Ovary (tissue), 10 donors: ENCODE measurements at places on chromosomes 2 and 18. TPM values are rescaled to one million over a fixed set of nuclear protein-coding genes. Genes with fewer than 3 reads are reported as not detected.
A peak's percentile ranks its signal among the peaks of the same experiment; 100 is the strongest.

Gene GALNT14
- total RNA-seq = not detected

GRCh38 chr18:3623769-3624545 lies 174.0 kb downstream of the TGIF1 start:
- H3K36me3 ChIP-seq = no peaks in the 10 kb centered on the region
- H3K4me1 ChIP-seq = peaks cover 8% of the 10 kb centered on the region
- peak; percentile 59 for DNase-seq
- H3K27me3 ChIP-seq = no peaks in the 10 kb centered on the region

DNA sequence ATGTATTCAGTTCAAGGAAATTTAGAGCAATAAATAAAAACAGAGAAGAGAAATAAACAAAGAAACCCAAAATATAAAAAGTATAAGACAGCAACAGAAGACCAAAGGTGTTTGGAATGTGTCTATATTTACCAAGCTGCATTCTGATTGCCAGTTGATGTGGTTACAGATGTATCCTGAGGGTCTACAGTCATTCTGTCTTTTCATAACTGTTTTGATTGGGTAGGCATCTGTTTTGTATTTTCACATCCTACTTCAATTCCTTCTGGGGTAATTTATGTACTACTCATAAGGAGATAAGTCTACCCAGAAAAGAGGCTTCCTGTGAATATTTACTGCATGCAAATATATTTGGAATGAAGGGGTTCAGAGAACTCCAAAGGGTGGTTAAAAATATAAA lies 596.8 kb upstream of the GCFC2 start:
- H3K27ac ChIP-seq = no peak overlapping the region
- no peaks in the 10 kb centered on the region for H3K4me1 ChIP-seq
- no peak for DNase-seq
- no peak overlapping the region for H3K4me3 ChIP-seq
- H3K36me3 ChIP-seq = no peaks in the 10 kb centered on the region

DNA sequence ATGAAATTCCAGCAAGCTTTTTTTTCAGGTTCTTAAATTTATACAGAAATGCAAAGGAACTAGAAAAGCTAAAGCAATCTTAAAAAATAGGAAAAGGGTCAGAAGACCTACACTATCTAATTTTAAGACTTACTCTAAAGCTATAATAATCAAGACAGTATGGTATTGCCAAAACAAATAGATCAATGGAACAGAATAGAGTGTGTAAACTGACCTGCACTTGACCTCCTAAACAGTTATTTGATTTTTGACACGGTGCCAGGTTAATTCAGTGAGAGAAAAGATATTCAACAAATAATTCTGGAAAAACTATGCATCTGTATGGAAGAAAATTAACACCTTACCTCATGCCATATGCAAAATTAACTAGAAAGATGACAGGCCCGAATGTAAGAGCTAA lies 73.6 kb downstream of the OLA1 start:
- H3K36me3 ChIP-seq = no peaks in the 10 kb centered on the region
- H3K27me3 ChIP-seq = no peaks in the 10 kb centered on the region

DNA sequence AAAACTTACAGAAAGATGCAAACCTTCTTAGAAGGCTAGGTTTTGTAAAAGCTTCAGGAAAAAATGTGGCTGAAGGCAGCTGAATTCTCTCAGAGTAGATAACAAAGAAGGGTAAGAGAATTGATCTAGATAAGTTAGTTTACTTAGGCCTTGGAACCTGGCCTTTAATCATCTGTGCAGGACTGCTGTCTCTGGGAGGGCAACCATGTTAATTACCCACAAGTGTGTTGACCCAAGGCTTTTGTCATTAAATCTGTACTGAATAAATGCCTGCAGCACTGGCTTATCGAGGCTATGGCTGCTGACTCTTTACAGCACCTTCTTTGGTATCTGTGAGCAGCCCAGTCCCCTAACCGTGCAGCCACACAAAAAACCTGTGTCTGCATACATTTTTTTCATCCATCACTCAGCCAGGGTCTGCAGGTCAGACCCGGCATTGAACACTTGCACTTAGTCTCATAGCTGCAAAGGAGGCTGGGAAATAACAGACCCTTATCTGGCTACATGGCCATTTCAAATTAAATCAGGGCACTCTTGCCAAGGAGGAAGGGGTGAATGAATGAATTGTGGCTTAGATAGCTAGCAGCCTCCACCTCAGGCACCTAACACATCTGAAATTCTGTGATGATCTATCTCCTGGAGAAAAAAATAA lies 120.2 kb upstream of the MSH2 start:
- DNase-seq = no peak
- H3K27ac ChIP-seq = no peak overlapping the region
- H3K36me3 ChIP-seq = no peaks in the 10 kb centered on the region
- no peaks in the 10 kb centered on the region for H3K4me1 ChIP-seq

DNA sequence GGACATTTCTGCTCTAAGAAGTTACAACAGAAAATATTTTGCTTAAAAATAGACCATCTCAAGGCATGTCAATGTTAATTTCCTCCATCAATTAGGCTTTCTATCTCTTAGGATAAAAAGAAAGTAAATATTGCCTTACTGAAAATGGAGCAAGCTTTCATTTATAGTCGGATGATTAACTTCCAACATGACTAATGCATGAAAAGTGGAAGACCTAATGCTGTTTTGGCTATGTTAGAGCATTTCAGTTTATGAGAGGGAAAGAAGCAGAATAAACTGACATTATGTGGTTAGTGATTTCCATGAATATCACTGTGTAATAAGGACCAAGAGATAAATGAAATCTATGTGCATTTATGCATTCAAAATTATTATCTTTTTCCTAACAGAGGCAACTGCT lies 475.2 kb upstream of the UBE2E3 start:
- H3K4me1 ChIP-seq = no peaks in the 10 kb centered on the region
- no peak for DNase-seq
- H3K27me3 ChIP-seq = no peaks in the 10 kb centered on the region

- no peaks in the 10 kb centered on the region for H3K36me3 ChIP-seq
- H3K4me1 ChIP-seq = no peaks in the 10 kb centered on the region
Observed at GRCh38 chr2:159243529-159243928, 43.0 kb downstream of the WDSUB1 start.

Gene CDK15
- 7.9 TPM for total RNA-seq

Gene TGFA
- 0.78 TPM for total RNA-seq

DNA sequence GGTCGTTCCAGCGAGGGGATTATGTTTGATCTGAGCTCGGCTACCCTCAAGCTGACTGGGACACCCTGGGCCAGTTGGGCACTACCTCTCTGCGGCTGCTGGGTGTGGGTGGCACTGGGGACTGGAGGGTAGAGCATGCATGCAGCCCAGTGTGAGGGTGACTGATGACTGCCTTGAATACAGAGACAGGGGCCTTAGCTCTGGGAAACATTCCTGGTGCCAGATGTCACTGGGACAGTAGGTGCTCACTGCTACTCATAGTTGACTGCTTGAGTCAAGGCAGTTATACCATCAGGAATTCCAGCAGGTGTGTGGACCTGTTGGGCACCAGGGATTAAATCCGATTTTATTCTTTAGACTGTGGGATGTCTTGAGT lies 33.6 kb upstream of the ATP6V1B1 start:
- H3K36me3 ChIP-seq = no peaks in the 10 kb centered on the region
- H3K27me3 ChIP-seq = no peaks in the 10 kb centered on the region
- DNase-seq = no peak
- peaks cover 5% of the 10 kb centered on the region for H3K4me1 ChIP-seq

GRCh38 chr18:49082714-49083688 lies 132.2 kb upstream of the SMAD7 start:
- no peak overlapping the region for H3K4me3 ChIP-seq
- no peaks in the 10 kb centered on the region for H3K4me1 ChIP-seq
- no peak for DNase-seq
- H3K27ac ChIP-seq = no peak overlapping the region
- no peaks in the 10 kb centered on the region for H3K27me3 ChIP-seq
- no peaks in the 10 kb centered on the region for H3K36me3 ChIP-seq

Gene CHRND
- total RNA-seq = not detected

Gene ARHGAP15
- total RNA-seq = 3.3 TPM

DNA sequence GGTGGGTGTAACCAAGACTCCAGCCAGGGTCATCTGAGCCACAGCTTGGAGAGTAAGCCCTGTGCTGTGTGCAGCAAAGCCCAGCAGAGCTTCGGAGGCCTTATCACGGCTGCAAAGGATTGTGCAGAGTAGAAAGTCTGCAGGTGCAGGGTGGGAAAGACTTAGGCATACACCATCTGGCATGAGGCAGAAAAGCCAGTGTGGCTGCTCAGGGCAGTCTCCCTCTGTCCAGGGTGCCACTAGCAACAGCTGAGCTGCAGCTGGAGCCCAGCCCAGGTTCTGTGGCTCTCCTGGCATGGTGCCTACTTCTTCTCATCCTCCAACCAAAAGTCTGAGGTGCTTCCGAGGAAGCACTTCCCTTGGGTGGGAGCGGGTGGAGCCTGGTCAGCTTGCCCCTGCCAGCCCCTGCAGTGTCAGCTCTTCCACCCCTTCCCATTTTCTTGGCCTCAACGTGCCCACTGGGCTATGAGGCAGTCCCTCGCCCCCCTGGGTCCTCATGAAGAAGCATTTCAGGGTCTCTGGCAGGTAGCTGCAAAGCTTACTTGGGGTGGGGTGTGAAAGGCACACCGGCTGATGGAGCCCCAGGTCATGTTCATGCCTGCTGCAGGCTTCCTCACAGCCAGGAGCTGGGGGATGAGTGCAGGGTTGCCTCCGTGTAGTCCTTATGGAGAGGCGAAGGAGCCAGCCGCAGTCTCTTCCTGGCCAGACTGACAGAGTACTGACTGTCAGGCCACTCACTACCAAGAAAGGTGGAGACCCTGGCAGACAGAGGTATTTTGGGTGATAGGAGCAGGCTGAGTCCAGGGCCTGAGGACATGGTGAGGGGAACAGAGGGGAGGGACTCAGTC lies 4.8 kb downstream of the AMER3 start:
- H3K27ac ChIP-seq = no peak overlapping the region
- no peak for DNase-seq
- H3K36me3 ChIP-seq = no peaks in the 10 kb centered on the region
- no peaks in the 10 kb centered on the region for H3K27me3 ChIP-seq
- no peak overlapping the region for H3K4me3 ChIP-seq

DNA sequence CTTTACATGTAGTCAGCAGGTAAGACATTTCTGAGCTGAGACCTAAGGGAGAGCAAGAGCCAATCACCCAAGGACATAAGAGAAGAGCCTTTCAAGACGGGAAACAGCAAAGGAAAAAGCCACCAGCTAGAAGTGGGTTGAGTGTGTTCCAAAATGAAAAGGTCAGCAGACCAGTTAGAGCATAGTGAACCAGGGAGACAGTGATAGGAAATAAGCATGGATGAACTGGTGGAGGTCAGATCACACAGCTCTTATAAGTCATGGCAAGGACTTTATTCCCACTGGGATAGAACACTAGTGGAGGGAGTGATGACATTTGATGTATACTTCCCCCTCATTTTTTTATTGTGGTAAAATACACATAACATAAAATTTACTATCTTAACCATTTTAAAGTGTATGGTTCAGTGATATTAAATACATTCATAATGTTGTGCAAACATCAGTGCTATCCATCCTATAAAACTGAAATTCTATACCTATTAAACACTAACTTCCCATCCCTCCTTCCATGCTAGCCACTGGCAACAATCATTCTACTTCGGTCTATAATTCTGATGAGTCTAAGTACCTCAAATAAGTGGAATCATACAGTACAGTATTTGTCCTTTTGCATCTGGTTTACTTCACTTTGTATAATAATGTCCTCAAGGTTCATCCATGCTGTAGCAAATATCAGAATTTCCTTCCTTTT lies 155.8 kb upstream of the WDSUB1 start:
- no peaks in the 10 kb centered on the region for H3K27me3 ChIP-seq
- no peak for DNase-seq
- no peak overlapping the region for H3K4me3 ChIP-seq
- no peaks in the 10 kb centered on the region for H3K36me3 ChIP-seq
- no peak overlapping the region for H3K27ac ChIP-seq

- no peaks in the 10 kb centered on the region for H3K36me3 ChIP-seq
- H3K4me1 ChIP-seq = no peaks in the 10 kb centered on the region
- H3K4me3 ChIP-seq = no peak overlapping the region
- no peaks in the 10 kb centered on the region for H3K27me3 ChIP-seq
Observed at GRCh38 chr2:85390941-85391669, 19.1 kb downstream of the CAPG start.

GRCh38 chr2:203396667-203397066 lies 68.5 kb downstream of the ABI2 start:
- H3K4me3 ChIP-seq = no peak overlapping the region
- no peaks in the 10 kb centered on the region for H3K27me3 ChIP-seq
- no peaks in the 10 kb centered on the region for H3K4me1 ChIP-seq
- H3K36me3 ChIP-seq = no peaks in the 10 kb centered on the region
- no peak overlapping the region for H3K27ac ChIP-seq

Gene EML6
- 3.7 TPM for total RNA-seq

Gene UPP2
- not detected for total RNA-seq

- H3K27ac ChIP-seq = no peak overlapping the region
- H3K36me3 ChIP-seq = no peaks in the 10 kb centered on the region
- H3K4me1 ChIP-seq = peaks cover 3% of the 10 kb centered on the region
- H3K27me3 ChIP-seq = no peaks in the 10 kb centered on the region
Observed at GRCh38 chr2:178320011-178320585, 125.8 kb downstream of the OSBPL6 start.

DNA sequence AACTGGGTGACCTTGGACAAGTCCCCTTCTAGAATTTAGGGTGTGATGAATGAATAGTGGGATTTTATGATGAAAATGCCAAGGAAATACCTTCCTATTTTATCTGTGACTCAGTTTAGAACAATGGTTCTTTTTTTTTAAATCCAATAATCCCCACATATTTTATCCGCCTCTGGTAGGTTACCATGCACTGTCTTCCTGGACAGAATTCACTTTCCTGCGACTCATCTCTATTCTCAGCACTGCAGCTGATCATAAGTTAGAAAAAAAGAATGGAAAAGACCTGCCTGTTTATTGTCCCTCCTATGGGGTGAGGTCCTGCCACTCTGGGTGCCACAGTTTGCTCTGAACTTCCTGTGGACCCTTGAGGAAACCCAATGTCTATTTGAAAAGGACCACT lies 73.1 kb downstream of the IRS1 start:
- no peaks in the 10 kb centered on the region for H3K27me3 ChIP-seq
- no peak for DNase-seq
- peaks cover 9% of the 10 kb centered on the region for H3K4me1 ChIP-seq
- H3K4me3 ChIP-seq = no peak overlapping the region
- H3K27ac ChIP-seq = no peak overlapping the region
- no peaks in the 10 kb centered on the region for H3K36me3 ChIP-seq

Gene GKN1
- not detected for total RNA-seq
